ENCODE measurements at places on chromosomes 4 and X.

DNA sequence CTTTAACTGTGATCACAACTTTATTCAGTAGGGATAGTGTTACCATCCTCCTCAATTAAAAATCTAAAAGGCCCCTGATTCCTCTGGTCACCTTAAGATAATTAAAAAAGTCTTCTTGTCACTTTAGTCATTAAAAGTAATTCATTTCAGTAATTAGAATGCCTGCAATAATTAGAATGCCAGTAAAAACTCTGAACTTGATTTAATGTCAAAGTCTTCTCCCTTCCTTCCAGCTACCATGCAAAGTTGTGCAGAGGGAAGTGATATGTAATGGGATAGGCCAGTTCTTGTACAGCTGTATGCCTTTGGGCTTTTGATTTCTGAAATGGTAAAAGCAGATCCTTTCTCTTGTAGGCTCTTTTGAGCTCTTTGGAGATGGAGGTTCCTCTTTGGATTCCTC lies 417.2 kb downstream of the ADAM29 start:
- no peak for DNase-seq

DNA sequence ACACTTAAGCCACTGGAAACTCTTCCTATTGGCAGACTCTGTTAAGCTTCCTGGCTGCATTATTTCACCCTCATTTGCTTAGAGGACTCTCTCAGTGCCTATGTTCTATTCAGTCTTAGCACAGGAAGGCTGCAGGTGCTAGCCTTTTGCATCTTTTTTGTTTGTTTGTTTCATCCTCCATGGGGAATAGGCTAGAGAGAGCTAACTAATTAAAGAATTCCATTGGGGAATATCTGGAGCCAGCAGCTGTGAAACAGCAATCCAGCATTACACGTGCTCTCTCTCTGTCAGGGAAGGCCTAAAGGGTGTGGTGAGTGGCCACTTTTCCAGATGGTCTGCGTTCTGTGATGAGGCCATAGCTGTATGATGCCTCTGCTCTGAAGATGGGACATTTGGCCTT lies 633.6 kb downstream of the SPRY1 start:
- no peak for DNase-seq

GRCh38 chr4:59570860-59571476 lies 1629.2 kb upstream of the ADGRL3 start:
- no peak for DNase-seq

DNA sequence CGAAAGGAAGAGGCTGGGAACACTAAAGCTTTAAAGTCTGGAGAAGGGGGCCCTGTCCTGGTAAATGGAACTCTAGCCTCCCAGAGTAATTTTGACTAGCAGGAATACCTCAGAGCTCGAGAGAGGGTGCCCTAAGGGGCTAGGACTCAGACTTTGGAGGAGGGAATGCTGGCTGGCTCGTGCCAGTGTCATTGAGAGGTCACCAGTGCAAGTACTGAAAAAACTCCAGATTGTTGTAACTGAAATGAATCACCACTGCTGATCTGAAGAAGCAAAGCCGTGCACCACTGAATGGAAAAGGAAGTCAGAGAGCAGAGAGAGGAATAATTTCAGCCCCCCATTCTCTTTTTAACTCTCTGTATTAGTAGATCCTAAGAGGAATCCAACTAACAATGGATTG lies 690.2 kb downstream of the FAT4 start:
- no peak for DNase-seq

- DNase-seq, result no peak
Measured at GRCh38 chr4:56843421-56843899, 22.0 kb upstream of the SPINK2 start.

DNA sequence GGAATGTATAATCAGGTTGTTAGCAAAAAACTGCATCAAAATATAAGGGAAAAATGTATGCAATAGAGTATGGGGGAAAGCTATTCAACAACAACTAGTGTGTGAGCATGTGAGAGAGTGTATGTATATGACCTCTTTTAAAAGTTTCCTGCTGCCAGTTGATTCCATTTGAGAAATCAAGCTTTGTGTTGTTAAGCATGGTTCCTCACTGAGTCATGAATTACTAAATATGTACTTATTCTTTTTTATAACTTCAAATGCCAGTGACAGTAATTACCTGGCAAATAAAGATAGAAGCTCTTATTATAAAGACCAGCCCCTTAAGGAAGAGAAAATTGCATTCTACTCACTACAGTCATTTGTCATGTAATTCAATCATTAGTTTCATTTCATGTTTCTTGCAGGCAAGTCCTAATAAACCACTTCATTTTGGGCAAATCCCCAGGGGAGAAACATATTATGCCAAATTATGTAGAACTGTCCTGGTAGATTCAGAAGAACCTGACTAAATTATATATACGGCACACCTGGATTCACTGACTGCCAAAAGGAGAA lies 19.2 kb downstream of the RASGEF1B start:
- no peak for DNase-seq

GRCh38 chr4:2804449-2804972 lies 11.6 kb downstream of the SH3BP2 start:
- no peak for DNase-seq

- no peak for DNase-seq
Measured at GRCh38 chrX:63920875-63921274, 135.9 kb upstream of the ARHGEF9 start.

DNA sequence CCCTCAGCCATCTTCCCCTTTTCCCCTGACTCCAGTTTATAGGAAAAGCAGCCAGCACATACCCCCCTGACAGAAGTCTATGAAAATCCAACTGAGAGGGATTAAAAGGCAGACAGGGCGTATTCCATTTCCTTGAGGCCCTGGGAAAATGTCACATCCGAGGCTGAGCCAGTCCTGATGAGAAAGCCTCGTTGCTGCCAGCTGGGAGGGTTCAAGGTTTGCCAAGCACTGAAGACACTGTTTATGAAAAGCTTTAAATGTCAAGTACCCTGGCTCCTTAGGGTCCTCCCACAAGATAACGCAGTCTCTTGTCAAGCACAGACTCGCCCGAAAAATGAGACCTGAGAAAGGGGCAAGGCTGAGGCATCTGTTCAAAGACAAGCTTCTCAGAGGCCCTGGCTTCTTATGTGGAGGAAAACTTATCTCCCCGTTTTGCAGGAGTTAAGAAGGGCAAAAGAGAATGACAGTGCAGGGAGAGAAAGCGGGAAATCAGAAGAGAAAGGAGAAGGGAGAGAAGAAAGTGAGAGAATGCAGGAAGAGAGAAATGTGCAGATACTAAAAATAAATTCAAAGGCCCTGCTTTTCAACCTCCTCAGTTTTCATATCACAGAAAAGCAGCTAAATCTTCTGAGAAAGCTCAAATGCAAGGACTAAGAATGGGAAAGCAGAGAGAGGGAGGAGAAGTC lies 44.7 kb downstream of the SCD5 start:
- DNase-seq, result no peak

Measured in LoVo (cell line).